ENCODE measurements at places on chromosomes 7 and 10.

- DNase-seq, result no peak
Observed at GRCh38 chr7:131803816-131804215, 247.4 kb upstream of the PODXL start.

GRCh38 chr10:70578371-70578947 is 24.1 kb downstream of the PRF1 start:
- DNase-seq, result no peak

- DNase-seq, result no peak
Observed at GRCh38 chr7:18063149-18063901, 35.7 kb upstream of the PRPS1L1 start.

DNA sequence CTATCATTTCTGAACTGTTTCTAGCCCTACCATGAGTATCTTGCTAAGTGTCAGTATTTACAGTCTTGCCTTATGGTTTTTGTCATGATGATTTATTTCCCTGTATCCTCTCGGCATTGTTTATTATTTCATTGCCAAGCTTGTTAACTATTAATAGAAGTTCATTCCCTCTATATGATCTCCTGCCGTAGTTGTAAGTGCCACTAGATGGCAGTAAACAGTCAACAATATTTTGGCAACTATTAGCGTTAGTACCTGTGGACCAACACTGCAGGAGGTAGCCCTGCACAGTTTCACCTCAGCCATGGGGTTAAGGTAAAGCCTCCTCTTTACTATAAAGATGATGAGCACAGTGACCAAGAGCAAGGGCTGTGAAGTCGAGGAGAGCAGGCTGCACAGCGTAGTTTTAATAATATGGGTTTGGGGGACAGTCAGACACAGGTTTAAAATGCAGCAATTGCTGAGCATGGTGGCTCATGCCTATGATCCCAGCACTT is 26.1 kb upstream of the CCNJ start:
- DNase-seq, result peak; percentile 43

DNA sequence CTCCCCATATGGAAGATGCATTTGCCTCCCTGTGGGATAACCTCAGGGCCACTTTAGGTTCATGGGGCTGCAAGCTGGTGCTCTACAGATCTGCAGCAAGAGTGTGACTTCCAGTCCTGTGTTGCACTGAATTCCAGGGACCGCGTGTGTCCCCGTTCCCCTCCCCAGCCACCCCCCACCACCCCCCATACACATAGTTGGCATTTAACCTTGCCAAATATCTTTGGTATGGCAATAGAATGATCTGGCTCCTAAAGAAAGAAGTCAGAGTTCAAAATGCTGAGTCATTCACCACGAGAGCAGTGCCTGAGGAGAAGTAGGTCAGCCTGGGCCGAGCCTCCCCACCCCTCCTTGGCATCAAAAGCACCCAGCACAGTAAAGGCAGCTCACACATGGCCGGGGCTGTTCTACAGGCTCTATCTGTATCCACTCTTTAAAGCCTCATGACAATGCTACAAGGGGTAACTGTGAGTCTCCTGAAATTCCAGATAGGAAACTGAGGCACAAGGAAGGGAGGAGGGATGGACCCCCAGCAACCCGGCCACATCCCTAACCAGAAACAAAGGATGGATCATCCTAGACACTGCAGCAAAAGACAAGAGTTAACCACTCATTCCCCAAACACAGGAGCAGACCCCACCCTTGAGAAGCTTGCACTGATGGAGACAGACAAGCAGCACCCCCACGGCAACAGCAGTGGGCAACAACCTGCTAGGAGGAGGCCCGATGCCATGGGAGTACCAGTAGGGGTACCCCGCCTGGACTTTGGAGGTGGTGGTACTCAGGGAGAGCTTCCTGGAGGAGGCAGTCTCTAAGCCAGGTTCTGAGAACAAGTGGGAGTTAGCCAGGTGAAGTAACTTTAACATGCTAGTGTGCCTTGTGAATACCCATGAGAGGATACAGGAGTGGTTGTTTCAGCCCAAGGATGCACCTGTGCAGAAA is 70.3 kb upstream of the NANOS1 start:
- DNase-seq, result peak; percentile 36

DNA sequence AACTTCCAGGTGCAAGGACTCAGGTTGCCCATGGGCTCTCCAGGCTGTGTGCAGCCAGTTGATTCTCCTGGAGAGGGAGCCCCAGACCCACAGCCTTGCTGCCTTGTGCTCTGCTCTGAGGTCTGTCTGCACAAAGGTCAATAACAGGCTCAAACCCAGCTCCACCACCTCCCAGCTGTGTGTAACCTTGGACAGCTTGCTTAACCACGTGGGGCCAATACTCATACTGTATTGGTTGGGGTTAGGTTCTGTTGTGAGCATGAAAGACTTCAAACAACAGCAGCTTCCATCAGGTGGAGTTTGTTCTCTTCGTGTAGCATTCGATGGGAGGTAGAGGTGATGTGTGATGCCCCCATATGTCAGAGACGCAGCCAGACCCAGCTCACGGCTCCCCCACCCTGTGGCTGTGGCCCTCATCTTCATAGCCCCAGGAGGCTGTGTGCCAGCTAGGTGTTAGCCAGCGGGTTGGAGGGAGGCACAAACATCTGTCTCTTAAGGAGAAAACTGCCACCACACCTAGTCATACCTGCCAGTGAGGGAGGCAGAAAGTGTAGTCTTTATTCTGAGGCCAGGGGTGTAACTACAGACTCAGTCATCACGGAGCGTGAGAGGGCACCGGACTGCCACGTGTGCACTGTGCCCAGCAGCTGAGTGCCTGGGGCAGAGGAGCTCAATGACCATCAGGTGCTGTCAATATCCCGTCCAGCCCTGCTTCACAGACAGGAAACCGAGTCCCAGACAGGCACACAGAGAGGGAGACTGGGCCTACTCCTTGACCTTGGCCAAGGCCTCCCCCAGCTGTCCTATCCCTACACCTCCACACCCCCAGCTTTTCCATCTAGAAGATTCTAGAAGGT is 8.1 kb upstream of the POLD2 start:
- DNase-seq, result no peak

- DNase-seq, result no peak
Observed at GRCh38 chr10:70914316-70914864, 26.0 kb upstream of the PCBD1 start.

- DNase-seq, result no peak
Observed at GRCh38 chr7:131057015-131057793, 270.5 kb upstream of the MKLN1 start.

GRCh38 chr10:4514445-4515108 is 311.4 kb upstream of the AKR1E2 start:
- DNase-seq, result no peak

- DNase-seq, result no peak
Observed at GRCh38 chr10:128843972-128844371, 623.1 kb upstream of the MGMT start.

GRCh38 chr10:123470336-123470921 is 195.7 kb upstream of the GPR26 start:
- DNase-seq, result no peak

GRCh38 chr10:5402798-5403197 is 1.8 kb downstream of the TUBAL3 start:
- no peak for DNase-seq

DNA sequence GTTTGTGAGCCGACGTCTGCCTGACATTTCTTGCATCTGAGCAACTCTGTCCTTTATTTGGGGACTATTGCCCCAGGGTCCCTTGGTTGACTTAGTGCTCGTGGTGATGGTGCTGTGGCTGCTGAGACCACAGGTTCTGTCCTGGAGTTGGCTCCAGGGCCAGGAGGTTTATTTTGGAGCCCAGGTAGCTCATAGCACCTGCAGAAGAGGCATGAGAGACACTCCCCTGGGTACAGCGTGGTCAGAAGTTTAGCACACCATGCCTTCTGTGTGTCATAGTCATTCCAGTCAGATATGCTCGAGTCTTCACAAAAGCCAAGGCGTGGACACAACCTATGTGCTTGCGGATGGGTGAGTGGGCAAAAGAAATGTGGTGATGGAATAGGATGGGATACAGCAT is 496.9 kb downstream of the TCERG1L start:
- DNase-seq, result no peak

DNA sequence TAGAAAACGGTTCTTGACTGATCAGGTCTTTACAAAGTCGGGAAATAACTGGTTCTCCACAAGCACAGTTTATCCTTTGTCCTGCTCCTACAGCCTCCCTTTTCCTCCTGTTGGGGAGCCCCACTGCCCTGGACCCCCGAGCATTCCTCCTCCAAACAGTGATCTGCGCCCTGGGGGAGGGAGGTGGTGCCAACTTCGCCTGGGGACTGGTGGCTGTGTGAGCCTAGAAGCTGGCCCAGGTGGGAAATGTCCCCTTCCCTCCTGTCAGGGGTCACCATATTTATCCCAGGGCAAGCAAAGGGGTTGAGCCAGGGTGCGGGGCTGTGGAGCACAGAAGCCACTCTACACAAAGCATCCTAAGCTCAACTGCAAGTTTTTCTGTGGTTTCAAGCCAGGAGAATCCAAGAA is 5.2 kb downstream of the HMX3 start:
- DNase-seq, result no peak

DNA sequence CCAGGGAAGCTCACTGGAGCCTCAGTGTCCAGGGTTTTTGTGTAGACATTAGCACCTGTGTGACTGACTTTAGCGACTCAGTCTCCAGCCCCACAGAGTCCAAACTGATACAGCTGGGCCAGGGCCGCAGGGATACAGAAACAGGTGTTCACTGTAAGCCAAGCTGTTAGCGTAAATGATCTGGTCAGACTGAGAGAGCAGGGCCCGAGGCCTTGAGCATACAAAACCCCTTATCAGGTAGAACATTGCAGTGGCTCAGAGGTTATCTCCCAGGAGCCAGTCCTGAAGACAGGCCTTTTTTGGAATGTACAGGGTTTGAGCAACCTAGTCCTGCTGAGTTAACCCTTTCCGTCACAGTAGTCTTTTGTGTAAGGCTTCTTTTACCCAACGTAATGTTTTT is 25.0 kb downstream of the LHPP start:
- no peak for DNase-seq
